WERI-Rb-1 (cell line): ENCODE measurements at places on chromosomes 7 and 10.

DNA sequence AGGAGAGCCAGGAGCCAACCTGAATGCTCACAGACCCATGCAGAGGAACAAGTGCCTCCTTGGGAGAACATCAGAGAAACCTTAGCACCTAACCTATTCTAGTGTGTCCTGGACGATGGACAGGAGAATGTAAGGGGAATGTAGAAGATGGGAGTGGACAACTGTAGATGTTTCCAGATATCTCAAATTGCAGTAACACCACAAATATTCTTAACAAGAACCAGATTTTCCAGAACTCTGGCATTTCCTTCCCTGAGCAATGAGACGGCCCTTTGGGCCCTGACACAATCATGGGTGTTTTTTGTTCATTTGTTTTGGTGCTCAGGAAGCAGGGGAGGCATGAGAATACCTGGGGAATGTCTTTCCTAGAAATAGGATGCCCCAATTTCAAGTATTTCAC, 196.1 kb upstream of the PRSS1 start:
- no peak for DNase-seq

DNA sequence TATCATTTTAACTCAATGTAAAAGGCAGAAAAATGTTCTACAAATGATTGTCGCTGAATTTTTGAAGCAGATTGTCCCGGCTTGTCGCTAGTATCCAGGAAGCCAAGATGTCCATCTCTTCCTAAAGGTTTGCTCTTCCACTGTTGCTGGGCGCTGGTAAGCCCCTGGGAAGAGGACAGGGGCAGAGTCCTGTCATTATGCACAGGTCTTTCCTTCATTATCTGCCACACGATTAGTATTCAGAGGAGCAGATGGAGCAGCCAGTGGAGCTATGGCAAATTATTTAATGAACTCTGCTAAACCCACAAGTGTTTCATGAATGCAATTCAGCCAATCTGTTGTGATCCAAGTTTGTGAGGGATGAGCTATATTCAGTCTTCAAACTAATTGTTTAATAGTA, 499.1 kb upstream of the NRP1 start:
- DNase-seq: no peak

- no peak for DNase-seq
Measured at GRCh38 chr7:36309301-36309700, 80.4 kb upstream of the ANLN start.

DNA sequence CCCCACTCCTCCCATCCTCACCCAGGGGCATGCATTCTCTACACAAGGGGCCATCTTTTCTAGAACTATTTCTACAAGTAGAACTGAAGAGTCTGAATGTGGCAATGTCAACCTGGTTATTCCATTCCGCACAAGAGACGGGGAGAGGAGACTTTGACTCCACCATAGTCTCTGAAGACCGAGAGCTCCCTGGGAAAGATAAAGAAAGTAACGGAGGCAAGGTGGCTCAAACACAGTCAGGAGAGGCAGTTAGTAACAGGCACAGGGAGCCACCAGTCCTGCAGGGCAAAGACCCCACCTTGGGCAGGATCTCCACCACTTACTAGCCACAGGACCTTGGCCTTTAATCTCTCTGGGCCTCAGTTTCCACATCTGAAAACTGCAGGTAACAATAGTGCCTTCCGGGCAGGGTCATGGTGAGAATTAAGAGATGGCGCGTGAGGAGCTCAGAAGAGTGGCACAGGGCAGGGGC, 100.3 kb downstream of the TNS3 start:
- no peak for DNase-seq

GRCh38 chr10:79060641-79061255, 8.0 kb upstream of the ZMIZ1 start:
- DNase-seq: no peak

- no peak for DNase-seq
Measured at GRCh38 chr7:46131916-46132795, 211.1 kb upstream of the IGFBP3 start.

DNA sequence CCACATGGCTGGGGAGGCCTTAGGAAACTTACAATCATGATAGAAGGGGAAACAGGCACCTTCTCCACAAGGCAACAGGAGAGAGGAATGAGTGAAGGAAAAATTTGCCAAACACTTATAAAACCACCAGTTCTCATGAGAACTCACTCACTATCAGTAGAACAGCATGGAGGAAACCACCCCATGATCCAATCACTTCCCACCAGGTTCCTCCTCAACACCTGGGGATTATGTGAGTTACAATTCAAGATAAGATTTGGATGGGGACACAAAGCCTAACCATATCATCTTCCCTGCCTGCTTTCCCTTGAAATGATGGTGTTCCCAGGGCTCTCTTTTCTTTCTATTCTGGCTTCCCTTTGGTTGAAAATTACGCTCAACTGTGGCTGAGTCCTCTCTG, 262.7 kb upstream of the HABP2 start:
- no peak for DNase-seq

DNA sequence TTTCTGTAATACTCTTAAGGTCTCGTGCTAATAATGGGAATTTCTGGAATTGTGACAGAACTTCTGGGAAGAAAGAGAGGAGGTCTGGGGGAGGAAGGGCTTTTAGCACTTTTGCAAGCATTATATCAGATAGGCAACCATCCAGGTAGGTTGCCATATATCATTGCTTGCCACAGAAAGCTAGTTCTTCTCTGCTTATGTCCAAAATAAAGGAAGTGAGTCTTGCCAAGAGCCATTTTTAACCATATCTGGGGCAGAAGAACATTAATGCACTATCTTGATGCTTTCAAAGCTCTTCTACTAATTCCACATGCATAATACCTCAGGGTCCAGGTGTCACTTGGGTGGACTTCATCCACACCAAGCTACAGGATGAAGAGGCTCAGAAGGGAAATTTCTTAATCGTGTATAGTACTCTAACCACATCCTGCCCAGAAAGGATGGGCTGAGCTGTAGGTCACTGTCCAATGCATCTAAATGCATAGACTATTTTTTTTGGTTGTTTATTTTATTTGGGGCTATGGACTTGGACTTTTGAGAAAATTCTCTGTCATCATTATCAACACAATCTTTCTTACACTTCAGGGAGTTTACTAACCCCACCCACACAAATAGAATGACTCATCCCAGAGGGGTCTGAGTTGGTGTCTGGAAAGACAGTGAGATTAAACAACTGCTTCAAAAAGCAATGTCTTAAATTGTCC, 68.9 kb upstream of the ADO start:
- DNase-seq: no peak

DNA sequence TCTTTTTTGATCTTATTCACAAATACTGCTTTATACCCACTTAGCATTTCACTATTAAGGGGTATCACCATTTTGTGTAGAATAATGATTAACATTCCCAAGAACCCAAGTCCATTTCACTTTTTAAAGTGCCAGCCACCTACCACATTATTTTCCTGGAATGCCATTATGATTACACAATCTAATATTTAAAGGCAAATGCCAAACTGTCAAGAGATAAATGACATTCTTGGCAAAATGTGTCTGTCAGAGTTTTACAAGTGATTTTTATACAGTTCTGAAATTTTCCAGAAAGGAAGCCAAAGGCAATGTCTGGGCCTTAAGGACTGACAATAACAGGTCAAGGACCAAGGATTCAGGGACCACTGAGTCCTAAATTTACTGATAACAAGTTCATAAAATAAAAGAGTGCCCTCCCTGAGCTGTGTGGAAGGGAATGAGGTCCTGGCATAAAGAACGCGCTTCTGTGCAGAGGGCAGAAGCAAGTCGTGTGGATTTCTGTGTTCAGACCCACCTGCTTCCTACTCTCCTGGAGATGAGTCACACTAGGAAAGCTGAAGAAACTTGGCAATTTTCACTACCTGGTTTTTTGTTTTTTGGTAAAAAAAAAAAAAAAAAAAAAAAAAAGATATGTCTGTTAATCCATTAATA, 66.5 kb downstream of the UBE2H start:
- no peak for DNase-seq

DNA sequence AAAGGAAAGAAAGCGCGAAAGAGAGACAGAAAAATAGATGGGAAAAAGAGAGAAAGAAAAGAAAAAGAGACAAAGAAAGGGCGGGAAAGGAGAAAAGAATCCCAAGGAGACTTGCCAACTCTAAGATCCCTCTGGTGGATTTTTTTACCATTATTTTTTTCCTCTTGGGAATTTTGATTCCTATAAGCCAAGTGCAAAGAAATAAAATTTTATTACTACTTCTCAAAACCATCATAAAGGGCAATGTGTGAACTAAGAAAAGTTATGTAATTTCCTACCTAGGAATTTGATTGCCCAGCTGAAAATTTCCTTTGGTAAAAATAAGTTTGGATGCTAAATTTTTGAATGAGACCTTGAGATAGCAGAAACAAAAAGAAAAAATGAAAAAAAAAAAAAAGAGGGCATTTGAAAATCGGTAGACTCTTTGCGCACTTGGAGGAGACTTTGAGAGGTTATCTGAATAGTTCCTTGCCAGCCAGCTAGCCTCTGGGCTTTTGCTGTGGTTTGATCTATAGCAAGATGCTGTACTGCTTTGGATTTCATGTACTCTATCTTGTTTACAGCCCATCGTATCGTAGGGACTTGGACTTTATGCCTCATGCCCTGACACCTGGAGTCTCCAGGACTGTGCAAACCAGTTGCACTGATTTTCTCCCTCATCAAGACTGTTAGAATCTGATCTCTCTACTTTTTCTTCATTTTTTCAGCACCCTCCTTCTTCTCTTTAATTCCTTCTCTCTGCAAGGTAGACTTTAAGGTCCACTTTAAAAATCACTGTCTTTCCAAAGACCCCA, 535.4 kb upstream of the MKI67 start:
- no peak for DNase-seq

DNA sequence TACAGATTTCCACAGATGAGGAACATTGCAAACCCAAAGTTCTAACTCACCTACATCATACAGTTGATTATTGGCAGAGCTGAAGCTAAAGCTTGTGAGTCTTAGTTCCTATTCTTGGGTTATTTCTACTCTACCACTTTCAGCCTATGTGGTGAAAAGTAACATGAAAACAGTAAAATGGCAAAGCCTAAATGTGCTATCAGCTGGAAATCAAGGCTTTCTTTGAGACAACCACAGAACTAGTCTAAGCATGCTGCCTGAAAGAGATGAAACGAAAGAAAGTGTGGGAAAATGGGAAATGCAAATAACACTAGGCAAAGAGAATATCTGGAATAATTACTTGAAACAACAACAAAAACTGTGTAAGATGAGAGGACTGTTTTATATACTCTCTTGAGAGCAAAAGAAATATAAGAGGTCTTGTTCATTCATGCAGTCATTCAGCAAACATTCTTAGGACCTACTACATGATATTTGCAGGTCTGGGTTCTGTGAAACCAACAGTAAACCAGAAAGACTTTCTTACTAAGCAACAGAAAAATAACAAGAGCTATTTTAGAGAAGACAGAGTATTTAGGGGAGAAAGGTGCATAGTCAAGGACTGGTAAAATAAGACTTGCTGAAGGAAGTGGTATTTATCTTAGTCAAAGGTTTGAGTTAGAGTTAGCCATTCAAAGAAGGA, 437.1 kb downstream of the HTR7 start:
- DNase-seq: no peak

DNA sequence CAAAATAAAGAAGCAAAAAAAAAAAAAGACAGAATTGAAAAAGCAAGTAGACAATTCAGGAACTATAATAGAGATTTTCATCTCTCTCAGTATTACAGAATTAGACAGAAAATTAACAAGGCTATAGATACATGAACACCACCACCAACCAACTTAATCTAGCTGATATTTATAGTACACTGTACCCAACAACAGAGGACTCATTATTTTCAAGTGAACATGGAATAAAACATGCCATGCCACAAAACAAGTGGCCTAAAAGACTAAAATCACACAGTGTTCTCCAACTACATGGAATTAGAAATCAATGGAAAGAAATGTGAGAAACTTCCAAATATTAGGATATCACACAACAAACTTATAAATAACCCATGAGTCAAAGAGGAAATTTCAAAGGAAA, 9.1 kb downstream of the TMEM168 start:
- no peak for DNase-seq
